ENCODE measurements at places on chromosomes 7 and 10. TPM values are rescaled to one million over a fixed set of nuclear protein-coding genes. Genes with fewer than 3 reads are reported as not detected.

Gene GPR26
- total RNA-seq, result not detected

- no peak overlapping the region for H3K27ac ChIP-seq
- H3K4me1 ChIP-seq, result no peaks in the 10 kb centered on the region
- DNase-seq, result no peak
- H3K4me3 ChIP-seq, result no peak overlapping the region
- no peaks in the 10 kb centered on the region for H3K27me3 ChIP-seq
Measured at GRCh38 chr10:84177541-84178141, 4.0 kb downstream of the GPR15LG start.

DNA sequence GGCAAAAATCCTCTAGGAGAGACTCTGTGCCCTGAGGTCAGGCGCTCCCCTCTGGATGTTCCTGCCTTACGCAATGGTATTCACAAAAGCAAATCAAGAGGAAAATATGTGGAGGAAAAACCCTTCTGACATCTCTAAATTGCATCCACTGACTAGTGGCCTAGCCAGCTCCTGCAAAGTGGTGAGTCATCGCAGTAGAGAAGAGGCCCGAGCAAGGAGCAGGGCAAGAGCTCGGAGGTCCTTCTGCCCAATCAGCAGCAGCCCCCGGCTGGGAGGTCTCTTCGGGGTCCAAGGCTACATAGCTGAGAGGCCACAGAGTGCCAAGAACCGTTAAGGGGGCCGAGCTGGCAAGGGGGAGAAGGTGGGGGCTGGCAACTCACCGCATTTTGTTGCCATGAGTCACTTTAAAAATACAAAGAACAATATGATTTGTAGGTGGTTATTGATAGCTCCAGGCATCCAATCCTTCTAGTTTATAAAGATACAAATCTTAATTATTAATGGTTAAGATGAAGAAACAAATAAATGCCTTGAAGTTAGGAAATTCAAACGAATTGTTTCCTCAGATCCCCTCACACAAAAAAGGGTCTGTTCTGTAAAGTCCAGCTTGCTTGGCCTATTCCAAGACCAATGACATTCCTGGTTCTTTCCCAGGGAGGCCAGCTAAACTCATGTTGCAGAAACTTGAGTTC is 161.6 kb downstream of the PKD1L1 start:
- peak overlapping the region; percentile 85 for H3K27ac ChIP-seq
- H3K4me3 ChIP-seq, result no peak overlapping the region
- no peaks in the 10 kb centered on the region for H3K27me3 ChIP-seq
- H3K4me1 ChIP-seq, result peaks cover 59% of the 10 kb centered on the region
- no peaks in the 10 kb centered on the region for H3K36me3 ChIP-seq

DNA sequence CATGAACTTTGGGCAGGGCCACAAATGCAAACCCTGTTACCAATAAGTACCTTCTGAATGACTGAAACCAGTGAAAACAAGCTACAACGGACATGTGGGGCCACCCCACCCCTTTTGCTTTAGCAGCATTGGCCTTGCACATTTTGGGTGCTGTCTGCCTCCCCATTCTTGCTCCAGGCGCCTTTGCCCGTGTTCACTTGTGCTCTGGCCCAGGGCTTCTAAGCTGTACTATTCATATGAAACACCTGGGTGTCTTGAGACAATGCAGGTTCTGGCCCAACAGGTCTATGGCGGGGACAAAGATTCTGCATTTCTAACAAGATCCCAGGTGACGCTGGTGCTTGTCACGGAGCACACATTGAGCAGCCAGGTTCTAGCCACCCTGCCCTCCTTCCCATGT is 96.5 kb upstream of the SDK1 start:
- H3K4me3 ChIP-seq, result no peak overlapping the region
- H3K4me1 ChIP-seq, result no peaks in the 10 kb centered on the region
- DNase-seq, result no peak
- no peaks in the 10 kb centered on the region for H3K36me3 ChIP-seq
- H3K27me3 ChIP-seq, result no peaks in the 10 kb centered on the region

DNA sequence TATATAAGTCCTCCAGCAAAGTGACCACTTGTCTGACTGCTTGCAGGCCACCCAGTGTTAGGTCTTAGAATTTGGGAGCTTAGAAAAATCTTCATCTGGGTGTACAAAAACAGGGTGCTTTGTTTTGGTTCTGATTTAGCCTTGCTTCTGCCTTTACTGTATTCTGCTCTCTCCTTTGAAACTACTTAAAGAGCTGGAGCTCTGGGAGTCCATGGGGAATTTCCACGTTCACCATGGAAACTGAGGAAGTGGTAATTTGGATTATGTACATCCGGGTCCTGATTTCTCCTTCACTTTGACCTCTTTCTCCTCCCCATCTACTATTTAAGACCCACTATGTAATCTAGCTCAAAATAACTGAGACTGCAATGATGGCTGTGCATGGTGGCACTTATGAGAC is 103.0 kb downstream of the JAZF1 start:
- H3K36me3 ChIP-seq, result no peaks in the 10 kb centered on the region
- H3K27me3 ChIP-seq, result no peaks in the 10 kb centered on the region

- no peaks in the 10 kb centered on the region for H3K27me3 ChIP-seq
- H3K4me3 ChIP-seq, result no peak overlapping the region
- H3K36me3 ChIP-seq, result no peaks in the 10 kb centered on the region
- H3K4me1 ChIP-seq, result no peaks in the 10 kb centered on the region
- no peak for DNase-seq
- H3K27ac ChIP-seq, result no peak overlapping the region
Measured at GRCh38 chr7:35645691-35646090, 49.2 kb downstream of the HERPUD2 start.

Gene GARIN1A
- 3.5 TPM for total RNA-seq

Gene CALML3
- not detected for total RNA-seq

Gene NAT16
- total RNA-seq, result not detected

Measured in tibial nerve (tissue), 4 donors.